ENCODE measurements at places on chromosomes 5 and 9.

GRCh38 chr5:112279082-112279481 is 140.0 kb downstream of the EPB41L4A start:
- no peak for DNase-seq

DNA sequence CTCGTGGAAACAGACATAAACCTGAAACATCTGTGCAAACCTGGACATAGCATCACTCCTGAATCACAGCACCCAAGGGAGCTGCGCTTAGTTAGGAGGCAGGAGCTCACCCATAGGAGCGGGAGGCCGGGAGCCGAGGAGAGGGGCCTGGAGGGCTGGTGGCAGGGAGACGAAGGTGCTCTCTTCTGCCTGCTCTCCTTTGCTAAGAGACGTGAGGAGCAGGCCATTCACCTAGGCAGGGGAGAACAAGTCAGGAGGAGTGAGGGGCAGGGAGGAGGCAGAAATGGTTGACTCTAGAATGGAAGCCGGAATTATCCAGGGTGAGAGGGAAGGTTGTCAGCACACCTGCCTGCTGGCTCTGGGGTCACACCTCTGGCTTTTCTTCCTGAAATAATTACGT is 398.4 kb upstream of the IRX2 start:
- no peak for DNase-seq

GRCh38 chr5:96340357-96340756 is 92.7 kb downstream of the PCSK1 start:
- no peak for DNase-seq

DNA sequence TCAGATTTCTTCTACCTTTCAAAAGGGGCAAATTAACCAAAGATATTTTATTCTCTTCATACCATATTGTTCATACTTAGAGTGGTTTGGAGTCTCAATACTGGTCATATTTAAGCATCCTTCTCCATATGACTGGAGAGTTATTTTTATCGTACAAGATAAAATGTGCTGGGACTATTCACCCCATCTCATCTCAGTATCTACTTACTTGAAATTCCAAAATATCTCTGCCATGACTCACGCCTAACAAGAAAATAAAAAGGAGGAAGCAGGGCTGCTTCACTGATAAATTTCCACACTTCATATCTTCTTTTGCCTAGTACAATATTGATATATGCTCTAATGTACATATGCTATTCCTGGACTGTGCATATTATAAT is 277.9 kb upstream of the CDH9 start:
- DNase-seq, result no peak

- DNase-seq, result no peak
These were observed 14.0 kb upstream of the TNIP1 start for GRCh38 chr5:151094852-151095245.

- no peak for DNase-seq
These were observed 37.8 kb downstream of the GRAMD2B start for GRCh38 chr5:126460977-126461376.

GRCh38 chr9:122218071-122218934 is 10.5 kb downstream of the LHX6 start:
- DNase-seq, result no peak

DNA sequence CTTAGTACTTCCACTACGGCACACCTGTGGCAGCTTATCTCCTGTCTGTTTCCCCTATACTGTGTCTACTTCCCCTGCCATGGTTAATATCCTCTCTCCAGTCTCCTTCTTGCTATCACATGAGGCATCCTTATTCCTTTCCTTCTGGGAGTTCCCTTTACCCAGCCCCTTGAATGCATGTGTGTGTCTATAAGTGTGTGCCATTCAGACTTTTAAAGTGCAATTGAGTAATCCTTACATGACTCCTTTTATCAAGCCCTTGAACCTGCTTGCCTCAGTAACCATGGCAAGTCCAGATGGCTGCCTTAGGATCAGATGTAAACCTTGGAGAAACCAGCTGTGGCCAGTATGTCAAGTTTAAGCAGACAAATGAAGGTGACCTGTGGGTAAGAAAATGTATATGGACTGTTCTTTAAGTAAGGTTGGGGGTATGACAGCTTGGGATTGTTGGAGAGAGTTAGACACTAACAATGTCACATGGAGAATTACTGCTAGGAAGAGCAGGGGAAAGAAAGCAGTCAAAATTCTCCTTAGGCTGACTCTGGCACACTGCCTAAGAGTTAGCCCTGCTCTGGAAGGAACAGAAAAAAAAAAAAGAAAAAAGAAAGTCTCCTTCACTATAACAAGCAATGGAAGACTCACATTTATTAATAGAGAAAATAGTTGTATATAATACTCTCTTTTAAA is 142.1 kb downstream of the HINT1 start:
- no peak for DNase-seq

DNA sequence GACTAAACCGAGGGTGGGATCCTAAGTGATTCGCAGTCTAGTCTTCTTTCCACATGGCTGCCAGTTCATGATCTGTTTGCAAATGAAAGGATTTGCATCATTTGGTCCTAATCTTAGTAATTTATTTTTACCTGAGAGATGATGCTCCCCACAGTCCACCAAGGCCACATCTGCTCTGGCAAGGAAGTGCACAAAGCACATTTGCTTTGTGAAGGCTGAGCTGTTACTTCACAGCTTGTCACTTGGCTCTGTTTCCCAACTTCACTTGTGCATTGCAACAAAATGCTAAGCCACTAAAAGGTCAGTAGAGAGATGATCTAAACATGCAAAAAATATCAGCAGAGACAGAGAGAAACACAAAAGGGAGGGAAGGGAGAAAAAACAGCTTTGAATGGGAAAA is 128.5 kb upstream of the VLDLR start:
- no peak for DNase-seq

DNA sequence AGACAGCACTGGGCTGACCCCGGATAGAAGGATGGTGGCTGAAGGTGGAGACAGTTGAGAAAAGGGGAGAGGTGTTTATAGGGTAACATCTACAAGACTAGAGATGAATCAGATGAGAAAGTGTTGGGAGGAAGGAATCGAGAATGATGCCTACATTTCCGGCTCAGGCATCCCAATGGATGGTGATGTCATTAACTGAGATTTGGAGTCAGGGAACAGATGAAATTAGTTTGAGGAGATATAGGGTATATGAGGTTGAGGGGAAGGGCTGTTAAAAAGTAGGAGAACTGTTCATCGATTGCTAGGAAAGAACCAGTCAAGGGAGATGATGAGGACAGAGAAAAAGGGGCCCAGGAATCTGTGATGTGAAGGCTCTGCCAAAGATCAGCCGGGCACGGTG is 24.7 kb upstream of the IQGAP2 start:
- DNase-seq, result no peak

- no peak for DNase-seq
These were observed 10.8 kb downstream of the OR13J1 start for GRCh38 chr9:35859310-35859989.

DNA sequence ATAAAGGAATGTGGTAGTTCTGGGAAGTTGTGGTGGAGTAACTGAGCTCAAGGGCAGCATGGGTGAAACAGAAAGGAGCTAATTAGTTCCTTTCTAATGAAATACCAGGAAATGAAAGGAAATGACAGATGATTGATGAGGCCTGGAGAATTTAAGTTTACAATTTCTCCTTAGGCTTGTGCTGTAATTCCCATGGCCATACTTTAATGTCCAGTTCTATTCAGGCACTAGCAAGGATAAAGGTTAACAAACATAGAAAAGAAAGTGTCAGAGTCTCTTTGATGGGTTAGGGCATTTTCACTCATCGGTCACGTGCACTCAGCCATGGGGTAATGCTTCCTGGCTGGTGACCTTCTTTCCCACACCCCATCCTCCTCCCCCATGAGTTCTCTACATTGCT is 70.3 kb downstream of the CTSL start:
- no peak for DNase-seq

GRCh38 chr9:20083390-20083789 is 294.6 kb upstream of the SLC24A2 start:
- DNase-seq, result no peak

- DNase-seq, result no peak
These were observed 103.7 kb downstream of the SIL1 start for GRCh38 chr5:139094154-139095131.

GRCh38 chr5:79694183-79694582 is 4.5 kb downstream of the CMYA5 start:
- no peak for DNase-seq

GRCh38 chr5:139910901-139911300 is 115.3 kb downstream of the PSD2 start:
- DNase-seq, result no peak

DNA sequence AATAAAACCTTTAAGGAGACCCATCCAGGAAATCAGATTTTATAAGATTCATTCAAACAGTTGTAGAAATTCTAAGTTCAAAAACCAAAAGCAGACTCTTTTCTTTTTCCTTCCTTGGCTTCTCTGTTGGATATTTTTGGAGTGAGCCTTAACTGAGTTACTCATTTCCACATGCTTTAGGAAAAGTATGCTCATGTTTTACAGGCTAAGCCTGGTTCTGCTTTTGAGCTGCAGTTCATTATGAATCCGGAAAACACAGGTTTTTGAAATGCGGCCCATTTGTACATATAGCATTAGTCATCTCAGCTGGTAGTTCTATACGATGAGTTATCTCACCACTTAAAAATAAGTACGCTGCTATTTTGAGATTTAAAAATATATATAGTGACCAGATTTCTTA is 156.6 kb upstream of the DMRT1 start:
- DNase-seq, result no peak

DNA sequence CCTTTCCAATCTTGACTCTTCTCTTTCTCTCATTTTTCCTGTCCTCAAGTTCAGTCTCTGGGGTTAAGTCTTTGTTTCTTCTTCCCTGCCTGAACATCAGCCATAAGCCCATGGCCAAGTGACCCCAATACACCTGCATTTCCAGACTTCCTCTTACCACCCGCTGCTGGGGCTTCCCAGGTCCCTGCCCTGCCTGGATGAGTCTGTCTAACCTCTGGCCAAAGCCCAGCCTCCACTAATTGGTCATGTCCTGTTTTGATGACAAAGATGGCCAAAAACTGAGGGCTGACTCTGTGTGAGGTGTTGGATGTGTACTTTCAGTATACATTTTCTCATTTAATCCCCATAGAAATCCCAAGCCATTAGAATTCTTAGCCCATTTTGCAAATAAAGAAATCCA is 47.3 kb downstream of the SH3TC2 start:
- no peak for DNase-seq

DNA sequence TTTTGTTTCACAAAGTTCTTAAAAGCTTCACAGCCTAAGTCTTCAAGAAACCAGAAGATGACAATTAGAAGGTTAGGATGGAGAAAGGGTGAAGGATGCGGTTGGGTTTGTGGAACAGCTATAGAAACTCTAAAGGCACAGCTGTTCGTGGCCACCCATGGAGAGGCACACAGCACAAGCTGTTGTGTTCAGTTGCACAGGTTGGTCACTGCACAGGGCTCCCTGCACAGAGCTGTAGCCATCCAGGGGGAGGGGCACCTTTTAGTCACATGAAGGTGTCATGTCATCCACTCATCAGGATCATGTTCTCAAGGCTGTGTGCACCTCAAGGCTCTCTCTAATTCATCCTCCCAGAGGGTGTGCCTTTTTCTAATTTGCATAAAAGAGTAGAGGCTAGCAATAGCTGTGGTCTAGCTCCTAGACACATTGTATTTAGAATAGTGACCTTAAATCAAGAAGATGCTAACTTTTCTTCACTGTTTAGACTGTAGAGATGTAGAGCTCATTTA is 5.0 kb upstream of the RASGRF2 start:
- DNase-seq, result no peak

DNA sequence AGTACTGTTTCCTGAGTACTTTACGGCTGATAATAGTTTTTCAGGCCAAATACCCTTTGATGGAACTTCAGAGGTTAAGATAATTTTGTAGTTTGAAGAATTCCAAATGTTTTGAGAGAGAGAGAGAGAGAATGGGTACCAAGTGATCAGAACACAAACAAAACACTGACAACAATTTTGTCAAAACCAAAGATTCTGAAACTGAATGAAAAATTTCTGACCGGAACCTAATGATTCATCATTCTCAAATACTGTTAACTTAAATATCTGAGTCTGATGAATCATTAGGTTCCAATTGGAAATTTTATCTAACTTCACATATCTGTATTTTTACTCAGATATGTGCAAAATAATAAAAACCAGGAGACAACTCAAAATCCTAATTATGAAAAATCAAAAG is 4.0 kb downstream of the LMBRD2 start:
- no peak for DNase-seq

DNA sequence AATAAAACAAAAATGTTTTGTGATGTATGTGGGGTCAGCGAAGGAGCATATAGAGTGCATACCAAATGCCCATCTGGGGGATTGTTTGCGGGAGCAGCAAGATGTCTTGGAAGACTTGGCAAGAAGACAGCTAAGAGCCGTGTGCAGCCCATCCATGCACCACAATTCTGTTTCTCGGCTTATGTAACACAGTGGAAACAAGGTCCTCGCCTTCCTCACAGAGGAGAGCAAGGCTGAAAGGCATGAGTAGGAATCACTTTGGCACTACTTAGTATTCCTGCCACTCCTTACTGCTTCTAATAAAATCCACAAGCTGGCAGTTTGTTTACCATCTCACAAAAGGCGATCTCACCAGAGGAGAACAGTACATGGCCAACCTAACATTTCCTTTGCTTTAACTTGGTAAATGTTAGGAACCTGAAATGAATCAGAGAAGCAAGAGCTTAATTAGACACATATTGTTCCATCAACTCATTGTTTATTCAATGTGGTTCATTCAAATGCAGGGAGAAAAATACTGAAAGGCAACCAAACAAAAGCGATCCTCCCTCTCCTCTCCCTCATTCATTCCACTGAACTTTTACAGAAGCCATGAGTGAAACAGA is 648.1 kb downstream of the ACTL7B start:
- DNase-seq, result no peak

- peak; percentile 29 for DNase-seq
These were observed 79.2 kb upstream of the HSPA9 start for GRCh38 chr5:138654281-138654867.

DNA sequence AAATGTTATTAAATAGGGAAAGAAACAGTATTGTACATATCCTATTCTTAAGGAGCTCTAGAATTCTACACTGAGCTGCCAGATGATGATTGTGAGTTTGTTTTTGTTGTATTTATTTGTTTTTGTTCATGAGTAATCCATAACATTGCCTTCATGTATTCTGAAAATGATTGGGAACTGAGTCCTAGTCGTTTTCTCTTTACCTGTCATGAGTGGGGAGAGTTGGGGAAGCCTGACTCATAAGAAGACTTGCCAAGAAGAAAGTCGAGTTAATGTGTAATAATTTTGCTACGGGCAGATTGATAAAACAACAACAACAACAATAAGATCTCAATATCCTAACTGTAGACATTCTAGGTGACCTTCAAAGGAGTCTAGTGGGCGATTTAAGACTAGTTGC is 103.8 kb downstream of the ANKRD55 start:
- no peak for DNase-seq

GRCh38 chr9:128162215-128163026 is 2.4 kb downstream of the BBLN start:
- no peak for DNase-seq
